ENCODE measurements at places on chromosomes 6 and 20.

GRCh38 chr6:111566873-111567517 is 38.7 kb downstream of the TRAF3IP2 start:
- no peak for DNase-seq

DNA sequence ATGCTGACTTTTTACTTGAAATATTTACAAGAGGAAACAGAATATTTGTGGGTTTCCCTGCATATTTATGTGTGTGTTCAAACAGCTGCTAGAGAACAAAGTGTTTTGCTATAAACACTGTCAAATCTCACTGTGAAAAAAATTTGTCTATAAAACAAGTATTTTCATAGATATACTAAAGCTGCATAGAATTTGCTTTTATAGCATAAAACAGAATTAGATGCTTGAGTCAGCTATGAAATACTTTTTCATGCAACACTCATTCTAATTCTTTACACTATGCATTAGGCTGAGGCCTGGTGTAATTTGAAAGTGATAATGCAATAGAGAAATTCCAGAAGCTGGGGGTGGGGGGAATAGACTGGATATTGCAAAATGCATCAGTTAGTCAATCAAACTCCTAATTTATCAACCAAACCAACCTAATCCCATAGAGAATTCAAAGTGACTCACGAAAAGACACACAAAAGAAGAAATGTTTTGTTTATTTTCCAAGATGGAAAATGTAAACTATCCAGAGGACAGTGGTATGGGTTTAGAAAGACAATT is 148.2 kb downstream of the LAMA2 start:
- DNase-seq = no peak

GRCh38 chr6:4687989-4688947 is 87.9 kb upstream of the CDYL start:
- no peak for DNase-seq

DNA sequence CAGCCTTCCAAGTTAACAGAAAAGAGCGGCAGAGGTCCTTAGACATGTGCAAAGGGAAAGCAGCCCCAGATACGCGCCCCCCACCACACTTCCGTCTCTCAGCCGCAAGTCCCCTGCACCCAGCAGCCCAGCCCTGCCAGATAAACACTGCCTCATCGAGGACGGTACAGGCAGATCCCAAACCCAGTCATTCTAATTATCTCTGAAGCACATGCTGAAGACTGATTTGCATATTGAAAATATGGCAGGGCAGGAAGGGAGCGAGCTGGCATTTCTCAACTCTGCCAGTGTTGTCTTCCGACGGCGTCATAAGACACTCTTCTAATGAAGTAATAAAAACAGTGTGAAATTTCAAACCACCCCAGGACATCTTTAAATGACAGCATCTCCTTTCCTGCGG is 122.8 kb upstream of the CDH4 start:
- no peak for DNase-seq

DNA sequence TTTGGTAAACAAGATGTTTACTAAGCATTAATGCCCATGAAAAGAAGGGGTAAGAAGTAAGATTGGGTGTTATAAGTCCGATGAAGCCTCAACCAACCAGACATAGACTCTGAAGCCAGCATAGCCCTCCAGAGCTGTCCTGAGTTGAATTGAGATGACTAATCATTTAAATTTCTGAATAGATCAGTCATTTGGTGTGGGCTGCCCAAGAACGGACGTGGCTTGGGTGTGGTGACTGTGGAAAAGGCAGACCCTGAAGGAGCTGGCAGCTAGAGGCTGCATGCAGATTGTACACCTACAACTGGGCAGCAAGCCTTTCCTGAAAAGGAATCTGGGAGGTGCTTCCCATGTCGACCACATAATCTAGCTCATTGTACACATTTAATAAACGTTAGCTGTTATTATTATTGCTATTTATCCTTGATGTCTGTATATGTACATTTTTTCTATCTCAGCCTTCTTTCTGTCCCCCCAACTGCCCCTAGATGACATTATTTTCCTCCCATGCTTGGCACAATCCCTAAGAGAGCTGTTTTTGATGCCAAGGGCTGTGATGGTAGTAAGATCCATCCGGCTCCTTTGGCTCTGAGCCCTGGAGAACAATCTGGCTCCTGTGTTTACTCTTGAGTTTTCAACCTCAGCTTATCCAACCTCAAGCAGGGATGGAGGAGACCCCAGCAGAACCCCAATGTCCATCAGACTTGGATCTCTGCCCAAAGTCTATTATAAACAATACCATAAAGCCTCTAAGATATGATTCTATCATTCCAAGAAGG is 57.6 kb upstream of the JAG1 start:
- DNase-seq = no peak
